Left forelimb (tissue), 1 donor: ENCODE measurements at places on chromosomes 7 and 10.

- no peak for DNase-seq
Measured at GRCh38 chr7:2143981-2144595, 88.7 kb downstream of the MAD1L1 start.

DNA sequence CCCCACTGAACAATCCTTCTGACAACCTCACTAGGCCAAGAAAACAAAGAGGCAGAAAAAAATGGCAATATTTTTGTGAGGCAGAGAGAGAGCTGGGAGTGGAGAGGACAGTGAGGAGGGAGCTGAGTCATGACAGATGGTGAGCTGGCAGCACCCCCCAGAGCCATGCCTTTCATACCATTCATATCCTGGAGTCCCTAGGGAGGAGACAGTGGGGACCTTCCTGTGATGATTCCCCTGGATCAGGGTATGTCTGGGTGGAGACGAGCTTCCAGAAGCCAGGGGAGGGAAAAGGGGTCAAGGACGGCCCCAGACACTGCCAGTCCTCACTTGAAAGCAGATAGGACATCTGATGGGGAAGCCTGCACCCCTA lies 160.5 kb downstream of the ADAM12 start:
- DNase-seq: no peak

GRCh38 chr10:90075995-90076394 lies 374.6 kb downstream of the KIF20B start:
- no peak for DNase-seq

GRCh38 chr7:117751775-117752174 lies 121.5 kb downstream of the CTTNBP2 start:
- no peak for DNase-seq

DNA sequence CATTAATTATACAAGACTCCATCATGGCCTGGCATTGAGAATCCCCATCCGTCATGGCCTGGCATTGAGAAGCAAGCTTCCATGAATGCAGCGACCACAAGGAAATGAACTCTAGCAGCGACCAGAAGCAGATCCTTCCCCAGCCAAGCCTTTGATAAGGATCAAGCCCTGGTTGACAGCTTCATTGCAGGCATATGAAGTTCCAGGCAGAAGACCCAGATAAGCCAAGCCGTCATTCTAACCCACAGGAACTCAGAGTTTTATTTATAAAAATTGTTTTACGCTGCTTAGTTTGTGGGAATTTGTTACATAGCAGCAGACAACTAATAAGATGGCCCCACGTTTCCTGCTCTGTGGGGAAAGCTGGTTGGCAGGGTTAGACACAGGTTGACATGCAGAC lies 642.3 kb downstream of the GATA3 start:
- no peak for DNase-seq

- no peak for DNase-seq
Measured at GRCh38 chr7:112168915-112169314, 37.3 kb downstream of the DOCK4 start.

- no peak for DNase-seq
Measured at GRCh38 chr7:80324032-80324431, 187.8 kb downstream of the GNAT3 start.

- DNase-seq: no peak
Measured at GRCh38 chr7:137970253-137970975, 31.5 kb downstream of the CREB3L2 start.

- no peak for DNase-seq
Measured at GRCh38 chr10:132913559-132914115, 28.7 kb downstream of the CFAP46 start.

- DNase-seq: peak; percentile 84
Measured at GRCh38 chr10:30433306-30433729, 666 bp upstream of the MAP3K8 start.

GRCh38 chr7:110766864-110767263 lies 324.1 kb upstream of the LRRN3 start:
- no peak for DNase-seq

DNA sequence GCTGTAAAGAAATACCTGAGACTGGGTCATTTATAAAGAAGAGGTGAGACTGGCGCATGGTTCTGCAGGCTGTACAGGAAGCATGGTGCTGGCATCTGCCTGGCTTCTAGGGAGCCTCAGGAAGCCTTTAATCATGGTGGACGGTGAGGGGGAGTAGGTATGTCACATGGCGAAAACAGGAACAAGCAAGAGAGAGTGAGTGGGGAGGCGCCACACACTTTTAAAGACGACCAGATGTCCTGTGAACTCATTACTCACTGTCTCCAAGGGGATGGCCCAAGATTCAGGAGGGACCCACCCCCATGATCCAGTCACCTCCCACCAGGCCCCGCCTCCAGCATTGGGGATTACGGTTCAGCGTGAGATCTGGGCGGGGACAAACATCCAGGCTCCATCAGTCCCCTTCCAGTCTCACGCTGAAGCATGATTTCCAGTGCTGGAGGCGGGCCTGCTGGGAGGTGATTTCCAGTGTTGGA lies 3.2 kb downstream of the ZNF316 start:
- DNase-seq: no peak

DNA sequence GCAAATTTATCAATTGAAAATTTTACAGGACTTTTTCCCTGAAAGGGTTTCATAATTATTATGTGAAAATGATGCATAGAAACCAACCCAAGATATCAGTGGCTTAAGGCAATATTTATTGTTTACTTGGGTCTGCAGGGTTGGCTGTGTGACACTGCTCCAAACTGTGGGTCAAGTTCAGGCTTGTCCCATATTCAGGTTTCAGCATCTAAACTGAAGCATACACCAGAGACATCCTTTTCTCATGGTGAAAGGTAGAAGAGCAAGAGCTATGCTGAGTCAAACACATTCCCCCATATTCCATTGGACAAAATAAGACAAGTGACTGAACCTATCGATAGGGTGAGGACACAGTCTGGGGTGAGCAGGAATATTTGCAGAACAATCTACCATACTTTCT lies 110.9 kb downstream of the MAPK8 start:
- DNase-seq: no peak

GRCh38 chr10:31952066-31952465 lies 23.4 kb upstream of the ARHGAP12 start:
- no peak for DNase-seq

DNA sequence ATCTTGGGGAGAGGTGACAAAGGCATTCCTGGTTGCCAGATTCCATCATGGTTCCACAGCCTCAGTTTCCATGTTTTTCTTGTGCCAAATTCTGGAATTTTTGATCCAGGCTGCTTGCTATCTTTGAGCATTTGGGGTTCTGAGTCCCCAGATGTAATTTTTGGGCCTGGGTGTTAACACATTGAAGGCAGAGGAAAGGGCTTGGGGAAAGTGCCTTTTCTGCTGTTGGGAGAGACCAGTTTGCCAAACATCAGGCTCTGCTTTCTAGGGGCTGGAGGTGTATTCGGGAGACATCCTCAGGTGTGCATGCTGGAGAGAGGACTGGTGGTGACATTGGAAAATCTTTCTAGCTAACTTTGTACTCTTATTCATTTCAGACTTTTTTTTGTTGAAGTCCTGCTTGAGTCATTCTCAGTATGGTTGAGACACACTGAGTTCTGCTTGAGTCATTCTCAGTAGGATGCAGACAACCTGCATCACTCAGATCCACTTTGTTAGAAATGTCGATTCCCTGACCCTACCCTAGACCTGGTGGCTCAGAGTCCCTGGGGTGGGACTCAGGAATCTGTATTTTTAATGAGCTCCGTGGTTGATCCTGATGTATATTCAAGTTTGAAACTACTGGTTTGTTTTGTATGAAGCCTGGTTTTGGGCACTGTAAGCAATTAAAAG lies 101.0 kb downstream of the LRMDA start:
- no peak for DNase-seq

DNA sequence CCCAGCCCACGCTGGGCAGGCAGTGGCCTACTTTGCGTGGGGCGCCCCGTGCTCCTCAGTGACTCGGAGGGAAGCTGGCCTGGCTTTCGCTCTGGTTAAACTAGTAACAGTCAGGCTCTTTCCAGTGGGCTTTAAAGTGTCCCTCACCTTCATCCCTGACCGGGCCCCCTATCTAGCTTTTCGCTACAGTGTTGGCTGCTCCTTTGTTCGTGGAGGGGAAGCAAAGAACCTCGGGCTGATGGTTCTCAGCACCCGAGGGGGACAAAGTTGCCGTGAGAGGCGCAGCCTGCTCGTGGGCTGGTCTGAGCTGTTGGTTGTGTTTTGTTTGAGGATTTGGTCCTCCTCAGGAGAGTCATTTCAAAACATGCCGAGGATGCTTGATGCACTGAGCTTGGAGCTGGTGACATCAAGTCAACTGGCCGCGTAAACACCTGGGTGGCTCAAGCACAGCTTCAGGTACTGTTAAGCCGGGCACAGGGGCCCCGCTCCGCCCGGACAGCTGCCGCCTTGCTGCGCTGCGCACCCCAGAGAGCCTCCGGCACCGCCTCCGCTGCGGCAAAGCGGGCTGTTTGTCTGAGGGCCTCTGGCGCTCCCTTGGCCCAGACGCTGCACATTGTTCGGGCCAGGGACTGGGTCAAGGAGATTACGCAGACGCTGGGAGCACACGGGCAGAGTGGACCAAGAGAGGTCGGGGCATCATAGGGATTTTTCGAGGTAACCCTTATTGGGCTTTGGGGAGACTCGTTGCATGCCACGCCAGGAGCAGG lies 1.6 kb downstream of the DLX6 start:
- DNase-seq: no peak

GRCh38 chr7:156845379-156846101 lies 47.4 kb downstream of the LMBR1 start:
- no peak for DNase-seq

DNA sequence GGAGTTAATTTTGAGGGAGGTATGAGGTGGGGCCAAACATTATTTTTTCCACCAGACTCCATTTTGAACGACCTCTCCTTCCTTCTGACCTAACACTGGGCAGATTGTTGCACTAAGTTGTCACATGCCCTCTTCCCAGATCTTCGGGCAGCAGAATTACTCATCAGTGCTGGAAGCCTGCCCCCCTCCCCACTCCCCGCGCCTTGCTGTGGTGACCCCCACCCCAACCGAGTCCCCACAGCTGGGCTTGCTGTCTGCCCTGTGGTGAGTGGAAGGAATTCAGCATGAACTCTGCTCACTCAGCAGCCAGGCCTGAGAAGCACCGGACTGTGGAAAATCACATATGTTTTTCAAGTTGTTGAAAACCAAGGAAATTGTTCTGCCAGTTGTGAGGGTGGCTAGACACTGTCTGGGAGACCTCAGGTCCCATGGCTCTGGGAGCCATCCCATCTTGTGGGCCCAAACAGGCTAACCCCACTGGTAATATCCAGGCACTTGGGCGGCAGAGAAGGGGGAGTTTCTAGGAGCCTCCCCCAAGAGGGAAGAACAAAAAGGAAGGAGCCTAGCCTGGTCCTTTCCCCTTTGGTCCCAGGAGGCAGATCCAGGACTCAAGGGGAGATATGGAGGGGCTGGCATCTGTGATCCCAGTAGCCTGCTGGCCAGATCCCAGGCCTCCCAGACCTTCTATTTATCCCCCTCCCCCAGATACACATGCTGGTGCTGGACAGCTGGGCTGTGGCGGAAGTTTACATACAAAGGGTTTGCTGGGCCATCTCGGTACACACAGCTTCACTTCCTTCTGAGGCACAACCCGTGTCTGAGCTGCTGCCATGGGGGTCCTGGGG lies 3.5 kb upstream of the AEBP1 start:
- DNase-seq: no peak

DNA sequence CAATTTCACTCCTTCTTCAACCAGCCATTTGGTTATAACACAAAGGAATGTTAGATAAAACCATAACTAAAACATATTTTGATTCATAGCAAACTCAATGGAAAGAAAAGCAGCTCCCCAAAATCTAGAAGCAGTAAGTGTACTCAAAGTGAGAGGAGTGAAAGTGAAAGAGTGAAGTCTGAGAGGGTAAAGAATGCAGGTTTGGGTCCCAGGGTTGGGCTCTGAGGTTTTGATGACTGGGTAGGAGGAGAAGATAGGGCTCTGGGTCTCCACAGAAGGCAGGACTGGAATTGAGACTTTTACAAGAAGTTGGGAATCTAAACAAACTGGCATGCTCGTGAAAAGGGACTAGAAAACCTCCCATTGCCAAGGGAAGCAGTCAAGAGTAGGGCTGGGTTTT lies 85.4 kb upstream of the RSU1 start:
- no peak for DNase-seq

GRCh38 chr7:105000200-105000599 lies 13.8 kb upstream of the KMT2E start:
- DNase-seq: no peak
